ENCODE measurements at places on chromosomes 2 and 18.

DNA sequence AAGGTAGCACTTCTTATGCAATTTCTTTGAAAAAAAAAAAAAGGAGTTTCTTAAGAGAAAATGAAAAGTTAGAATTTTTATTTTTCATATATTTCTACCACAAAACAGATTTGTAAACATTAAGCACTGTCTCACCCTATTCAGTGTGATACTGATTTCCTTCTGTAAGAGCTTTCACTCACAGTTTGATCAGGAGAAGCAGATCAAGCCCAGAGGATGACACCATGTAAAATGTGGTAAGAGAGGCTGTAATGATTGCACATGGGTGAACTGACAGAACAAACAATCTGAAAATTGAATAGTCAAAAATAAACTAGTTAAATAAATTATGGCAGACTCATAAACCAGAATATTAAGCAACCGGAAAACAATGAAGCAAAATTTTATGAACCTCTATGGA lies 54.5 kb downstream of the MEMO1 start:
- DNase-seq = no peak
- no peaks in the 10 kb centered on the region for H3K36me3 ChIP-seq
- peaks cover 33% of the 10 kb centered on the region for H3K4me1 ChIP-seq
- no peak overlapping the region for H3K4me3 ChIP-seq

GRCh38 chr2:218368621-218369153 lies 12.0 kb downstream of the CATIP start:
- no peak for DNase-seq
- H3K4me3 ChIP-seq = no peak overlapping the region
- H3K36me3 ChIP-seq = no peaks in the 10 kb centered on the region
- H3K27ac ChIP-seq = no peak overlapping the region
- peaks cover 28% of the 10 kb centered on the region for H3K4me1 ChIP-seq

GRCh38 chr2:161352719-161353118 lies 44.5 kb downstream of the PSMD14 start:
- no peak overlapping the region for H3K27ac ChIP-seq
- no peak overlapping the region for H3K4me3 ChIP-seq
- no peaks in the 10 kb centered on the region for H3K36me3 ChIP-seq
- H3K4me1 ChIP-seq = no peaks in the 10 kb centered on the region

- peaks cover 18% of the 10 kb centered on the region for H3K4me1 ChIP-seq
- H3K27ac ChIP-seq = no peak overlapping the region
- peaks cover 10% of the 10 kb centered on the region for H3K36me3 ChIP-seq
- H3K4me3 ChIP-seq = no peak overlapping the region
- H3K27me3 ChIP-seq = peaks cover 13% of the 10 kb centered on the region
- DNase-seq = no peak
Measured at GRCh38 chr2:285531-285930, 2.4 kb downstream of the ALKAL2 start.

- H3K4me1 ChIP-seq = no peaks in the 10 kb centered on the region
- H3K27me3 ChIP-seq = no peaks in the 10 kb centered on the region
- H3K4me3 ChIP-seq = no peak overlapping the region
- H3K27ac ChIP-seq = no peak overlapping the region
- H3K36me3 ChIP-seq = no peaks in the 10 kb centered on the region
Measured at GRCh38 chr18:78427081-78427480, 552.5 kb upstream of the SALL3 start.

- no peak overlapping the region for H3K4me3 ChIP-seq
- no peaks in the 10 kb centered on the region for H3K36me3 ChIP-seq
- H3K27me3 ChIP-seq = no peaks in the 10 kb centered on the region
- no peak overlapping the region for H3K27ac ChIP-seq
Measured at GRCh38 chr2:230907361-230908091, 17.5 kb downstream of the GPR55 start.

- no peak for DNase-seq
- H3K36me3 ChIP-seq = no peaks in the 10 kb centered on the region
- no peak overlapping the region for H3K27ac ChIP-seq
- no peaks in the 10 kb centered on the region for H3K4me1 ChIP-seq
Measured at GRCh38 chr2:67374949-67375348, 22.2 kb upstream of the ETAA1 start.

- DNase-seq = no peak
- peaks cover 96% of the 10 kb centered on the region for H3K36me3 ChIP-seq
- no peaks in the 10 kb centered on the region for H3K27me3 ChIP-seq
- peaks cover 43% of the 10 kb centered on the region for H3K4me1 ChIP-seq
- H3K27ac ChIP-seq = no peak overlapping the region
- no peak overlapping the region for H3K4me3 ChIP-seq
Measured at GRCh38 chr2:97730245-97730644, 16.9 kb downstream of the ZAP70 start.

DNA sequence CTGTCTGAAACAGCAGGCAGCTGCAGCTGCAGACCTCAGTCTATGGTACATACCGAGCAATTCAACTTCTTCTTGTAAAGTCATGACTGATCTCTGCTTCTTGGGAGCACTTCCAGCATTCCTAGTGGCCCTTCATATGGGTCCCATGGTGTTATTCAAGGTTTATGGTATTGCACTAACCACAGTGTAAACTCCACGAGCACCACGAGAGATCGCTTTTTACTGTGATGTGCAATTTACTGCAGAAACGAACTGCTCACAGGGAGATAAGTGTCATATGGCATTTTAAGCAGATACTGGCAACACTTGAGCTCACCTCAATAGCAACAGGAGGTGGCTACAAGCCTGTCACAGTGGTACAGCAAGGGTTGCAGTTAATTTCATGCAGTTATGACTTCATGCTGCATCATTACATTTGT lies 38.6 kb upstream of the SH3BP4 start:
- H3K4me1 ChIP-seq = no peaks in the 10 kb centered on the region
- H3K27ac ChIP-seq = no peak overlapping the region
- no peaks in the 10 kb centered on the region for H3K27me3 ChIP-seq
- no peak overlapping the region for H3K4me3 ChIP-seq

- H3K27ac ChIP-seq = no peak overlapping the region
- no peak for DNase-seq
- H3K36me3 ChIP-seq = no peaks in the 10 kb centered on the region
- H3K4me1 ChIP-seq = no peaks in the 10 kb centered on the region
- H3K27me3 ChIP-seq = no peaks in the 10 kb centered on the region
Measured at GRCh38 chr2:148935791-148936190, 60.8 kb downstream of the KIF5C start.

GRCh38 chr2:134657650-134658250 lies 61.0 kb downstream of the TMEM163 start:
- peak; percentile 45 for DNase-seq
- H3K27me3 ChIP-seq = no peaks in the 10 kb centered on the region
- H3K36me3 ChIP-seq = no peaks in the 10 kb centered on the region
- no peak overlapping the region for H3K4me3 ChIP-seq
- H3K4me1 ChIP-seq = no peaks in the 10 kb centered on the region
- no peak overlapping the region for H3K27ac ChIP-seq

- DNase-seq = peak; percentile 68
- no peaks in the 10 kb centered on the region for H3K36me3 ChIP-seq
- peaks cover 23% of the 10 kb centered on the region for H3K4me1 ChIP-seq
- H3K27me3 ChIP-seq = no peaks in the 10 kb centered on the region
- peak overlapping the region; percentile 32 for H3K4me3 ChIP-seq
Measured at GRCh38 chr2:84888401-84889276, 7.8 kb upstream of the TRABD2A start.

GRCh38 chr2:74481961-74482800 lies 617 bp downstream of the CCDC142 start:
- H3K4me1 ChIP-seq = peaks cover 28% of the 10 kb centered on the region
- peak overlapping the region; percentile 100 for H3K4me3 ChIP-seq
- peak overlapping the region; percentile 91 for H3K27ac ChIP-seq
- H3K36me3 ChIP-seq = peaks cover 4% of the 10 kb centered on the region
- no peak for DNase-seq

DNA sequence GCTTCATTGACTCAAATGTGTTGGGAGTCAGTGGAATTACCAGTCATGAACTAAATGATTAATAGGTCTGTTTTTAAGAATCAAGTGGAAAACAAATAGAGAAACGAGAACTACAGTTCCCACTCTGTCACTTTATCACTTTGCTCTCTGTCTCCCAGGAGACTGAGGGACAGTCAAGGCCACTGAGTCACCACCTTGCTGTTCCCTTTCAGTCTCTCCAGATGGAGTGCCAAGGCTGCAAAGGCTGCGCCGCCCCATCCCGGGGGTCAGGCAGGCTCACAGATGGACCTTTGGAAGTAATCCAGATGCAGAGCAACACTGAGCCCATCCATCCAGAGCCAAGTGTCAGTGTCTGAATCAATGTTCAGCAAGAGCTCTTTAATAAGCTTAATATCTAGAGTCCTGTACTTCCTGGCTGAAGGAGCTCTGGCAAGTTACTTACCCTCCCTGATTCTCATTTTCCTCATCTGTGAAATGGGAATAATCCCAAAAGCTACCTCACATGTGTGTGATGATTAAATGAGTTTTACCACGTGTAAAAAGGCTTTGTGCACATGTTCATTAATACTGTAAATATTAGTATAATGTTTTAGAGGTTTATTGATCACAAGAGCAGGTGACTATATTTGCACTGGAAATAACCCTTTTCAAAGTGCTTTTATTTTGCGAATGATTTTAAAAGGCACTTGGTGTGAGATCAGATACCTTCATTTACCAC lies 43.0 kb upstream of the EFEMP1 start:
- no peak for DNase-seq
- H3K27ac ChIP-seq = no peak overlapping the region
- H3K4me3 ChIP-seq = no peak overlapping the region
- H3K36me3 ChIP-seq = no peaks in the 10 kb centered on the region
- H3K4me1 ChIP-seq = no peaks in the 10 kb centered on the region
